ENCODE measurements at places on chromosomes 2 and 18. TPM values are rescaled to one million over a fixed set of nuclear protein-coding genes. Genes with fewer than 3 reads are reported as not detected.

GRCh38 chr2:61176755-61177726 lies 15.1 kb downstream of the C2orf74 start:
- peak overlapping the region; percentile 85 for H3K4me3 ChIP-seq

The STON1 gene
- total RNA-seq, result 0.95 TPM

The CDKL4 gene
- 0.29 TPM for total RNA-seq

The LYPD6 gene
- total RNA-seq, result not detected

DNA sequence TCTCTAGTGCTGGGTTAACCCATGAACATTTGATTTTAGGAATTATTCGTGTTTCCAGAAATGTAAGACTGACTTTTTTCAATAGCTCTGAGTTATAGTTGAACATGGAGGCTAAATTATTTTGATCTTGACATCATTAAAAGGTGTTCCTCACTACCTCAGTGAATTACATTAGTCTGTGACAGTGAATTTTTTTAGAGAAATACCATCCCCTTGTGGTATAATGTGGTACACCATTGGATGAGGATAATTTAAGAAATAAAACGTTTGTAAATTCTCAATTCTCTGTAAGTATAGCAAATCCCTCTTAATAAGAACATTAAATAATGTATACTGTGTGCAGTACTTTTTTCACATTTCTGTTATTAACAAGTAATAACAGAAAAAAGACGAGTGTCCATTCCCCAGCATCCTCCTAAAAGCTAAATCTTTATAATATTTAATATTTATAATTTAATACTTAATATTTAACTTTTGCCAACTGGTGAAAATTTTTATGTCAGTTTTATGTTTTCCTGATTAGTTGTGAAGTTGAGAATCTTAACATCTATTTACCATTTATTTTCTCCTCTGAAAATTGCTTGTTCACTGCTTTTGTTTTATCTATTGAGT lies 70.3 kb upstream of the CWC22 start:
- no peak for DNase-seq
- H3K4me3 ChIP-seq, result no peak overlapping the region
- H3K27ac ChIP-seq, result no peak overlapping the region
- no peaks in the 10 kb centered on the region for H3K36me3 ChIP-seq

- no peaks in the 10 kb centered on the region for H3K4me1 ChIP-seq
- no peak for DNase-seq
- no peaks in the 10 kb centered on the region for H3K36me3 ChIP-seq
- no peak overlapping the region for H3K27ac ChIP-seq
These were observed 272.5 kb downstream of the GALR1 start for GRCh38 chr18:77522051-77522675.

GRCh38 chr2:136117909-136118818 lies at the start of gene CXCR4:
TSS of gene CXCR4 (minus strand) at chr2:136118149. CDS start at chr2:136118060, 89 bp downstream.
- H3K27me3 ChIP-seq, result no peaks in the 10 kb centered on the region
- peaks cover 56% of the 10 kb centered on the region for H3K4me1 ChIP-seq
- peak within 1 kb of the TSS; percentile 96 for H3K4me3 ChIP-seq
- peak; percentile 87 for DNase-seq
- peak within 1 kb of the TSS; percentile 95 for H3K27ac ChIP-seq

- no peak overlapping the region for H3K4me3 ChIP-seq
- DNase-seq, result no peak
- no peaks in the 10 kb centered on the region for H3K4me1 ChIP-seq
These were observed 368.1 kb upstream of the NETO1 start for GRCh38 chr18:73235921-73236320.

The TMEM37 gene
- not detected for total RNA-seq

- H3K36me3 ChIP-seq, result no peaks in the 10 kb centered on the region
- DNase-seq, result no peak
- H3K27ac ChIP-seq, result no peak overlapping the region
- no peak overlapping the region for H3K4me3 ChIP-seq
- H3K4me1 ChIP-seq, result no peaks in the 10 kb centered on the region
These were observed 65.9 kb downstream of the C1D start for GRCh38 chr2:67996772-67997527.

DNA sequence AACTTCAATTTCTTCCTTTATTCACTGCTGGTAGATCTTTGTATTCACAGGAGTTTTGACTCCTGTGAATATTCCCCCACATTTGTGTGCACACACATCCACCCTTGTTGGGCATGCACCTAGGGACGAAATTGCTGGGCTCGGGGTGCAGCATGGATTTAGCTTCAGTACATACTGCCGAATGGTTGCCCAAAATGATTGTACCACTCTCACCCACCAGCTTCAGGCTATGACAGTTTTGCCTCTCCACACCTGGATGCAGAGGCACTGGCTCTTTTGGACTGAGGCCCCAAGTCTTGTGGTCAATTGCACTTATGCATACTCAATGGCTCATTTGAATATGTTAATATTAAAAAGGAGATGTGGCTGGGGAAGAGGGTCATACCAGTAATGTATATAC lies 65.1 kb upstream of the ODC1 start:
- DNase-seq, result no peak
- peaks cover 2% of the 10 kb centered on the region for H3K36me3 ChIP-seq
- no peak overlapping the region for H3K27ac ChIP-seq
- no peak overlapping the region for H3K4me3 ChIP-seq

The EML6 gene
- 1.7 TPM for total RNA-seq

The ANKRD44 gene
- total RNA-seq, result 132 TPM

DNA sequence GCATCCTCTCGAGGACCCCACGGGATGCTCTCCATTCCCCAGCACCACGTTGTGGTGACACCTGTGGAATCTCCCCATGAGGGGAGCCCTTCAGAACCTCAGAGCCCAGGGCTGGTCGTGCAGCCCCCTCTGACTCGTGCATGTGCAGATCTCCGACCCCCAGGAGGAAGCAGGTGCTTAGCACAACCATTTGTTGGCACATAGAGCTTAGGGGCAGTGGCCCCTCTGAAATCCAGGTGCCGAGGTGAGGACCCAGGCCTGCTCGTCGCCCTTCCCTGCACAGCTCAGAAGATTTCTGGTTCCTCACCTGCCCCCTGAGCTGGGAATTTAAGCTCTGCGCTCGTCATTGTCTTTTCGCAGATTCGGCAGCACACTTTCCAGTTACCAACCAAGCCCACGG lies 1.3 kb upstream of the OTOS start:
- no peak overlapping the region for H3K27ac ChIP-seq
- no peak for DNase-seq
- peaks cover 6% of the 10 kb centered on the region for H3K4me1 ChIP-seq
- no peak overlapping the region for H3K4me3 ChIP-seq
- H3K36me3 ChIP-seq, result no peaks in the 10 kb centered on the region

GRCh38 chr2:189232759-189233406 lies 53.3 kb upstream of the COL5A2 start:
- no peak for DNase-seq
- peaks cover 19% of the 10 kb centered on the region for H3K4me1 ChIP-seq
- H3K4me3 ChIP-seq, result no peak overlapping the region
- H3K27me3 ChIP-seq, result no peaks in the 10 kb centered on the region
- peak overlapping the region; percentile 55 for H3K27ac ChIP-seq
- H3K36me3 ChIP-seq, result no peaks in the 10 kb centered on the region

The FRZB gene
- not detected for total RNA-seq

DNA sequence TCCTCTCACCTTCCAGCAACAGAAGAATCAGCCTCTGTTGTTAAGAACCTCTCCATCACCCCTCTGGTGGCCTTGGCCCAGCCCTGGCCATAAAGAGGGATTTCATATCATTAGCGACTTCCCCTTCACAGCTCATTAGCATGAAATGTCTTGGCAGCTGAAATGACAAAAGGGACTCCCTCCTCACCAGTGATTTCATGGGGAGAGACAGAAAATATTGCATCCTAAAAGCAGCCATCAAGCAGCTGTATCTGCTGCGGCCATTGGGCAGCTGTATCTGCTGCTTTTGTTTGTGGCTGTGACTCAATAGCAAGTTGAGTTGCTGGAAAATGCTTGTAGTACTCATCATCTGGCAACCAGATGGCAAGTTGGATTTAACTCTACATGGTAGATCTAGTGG lies 105.9 kb upstream of the RMDN2 start:
- H3K27me3 ChIP-seq, result no peaks in the 10 kb centered on the region
- H3K27ac ChIP-seq, result no peak overlapping the region
- H3K4me3 ChIP-seq, result no peak overlapping the region
- peaks cover 13% of the 10 kb centered on the region for H3K4me1 ChIP-seq
- H3K36me3 ChIP-seq, result peaks cover 1% of the 10 kb centered on the region
- DNase-seq, result no peak

DNA sequence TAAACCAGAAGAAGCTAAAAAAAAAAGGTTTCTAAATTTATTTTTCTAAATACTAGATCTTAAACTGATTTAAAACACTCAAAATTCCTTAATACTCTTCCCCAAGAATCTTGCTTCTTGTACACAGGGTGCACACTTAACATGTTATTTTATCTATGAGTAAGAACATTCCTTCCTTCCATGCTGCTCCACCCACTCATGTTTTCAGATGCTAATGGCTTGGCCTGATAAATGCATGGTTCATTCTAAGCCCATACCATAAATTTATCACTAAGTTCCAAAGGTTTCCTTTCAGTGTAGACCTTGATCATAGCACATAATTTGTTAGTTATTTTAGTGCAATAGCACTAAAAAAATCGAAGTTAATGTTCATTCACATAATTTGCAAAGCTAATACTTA lies 8.1 kb downstream of the FBXO48 start:
- DNase-seq, result no peak
- H3K27me3 ChIP-seq, result no peaks in the 10 kb centered on the region
- no peak overlapping the region for H3K4me3 ChIP-seq
- no peaks in the 10 kb centered on the region for H3K36me3 ChIP-seq
- H3K4me1 ChIP-seq, result peaks cover 6% of the 10 kb centered on the region

DNA sequence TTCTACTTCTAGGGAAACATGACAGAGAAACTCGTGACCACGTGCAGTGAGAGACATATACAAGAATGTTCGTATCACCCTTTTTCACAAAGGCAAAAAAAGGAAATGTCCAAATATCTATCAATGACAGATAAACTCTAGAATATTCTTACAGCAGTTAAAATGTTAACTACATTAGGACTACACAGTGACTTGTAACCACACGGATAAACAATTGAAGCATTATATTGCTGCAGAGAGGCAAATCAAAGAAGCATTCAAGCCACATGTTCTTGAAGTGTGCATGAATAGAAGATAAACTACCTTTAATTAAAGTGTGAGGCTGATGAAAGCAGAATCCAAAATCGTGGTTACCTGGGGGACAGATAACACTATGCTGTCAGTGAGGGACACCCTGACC lies 935.3 kb upstream of the KLHL29 start:
- H3K36me3 ChIP-seq, result no peaks in the 10 kb centered on the region
- no peak overlapping the region for H3K27ac ChIP-seq
- H3K27me3 ChIP-seq, result no peaks in the 10 kb centered on the region
- no peaks in the 10 kb centered on the region for H3K4me1 ChIP-seq
- H3K4me3 ChIP-seq, result no peak overlapping the region

DNA sequence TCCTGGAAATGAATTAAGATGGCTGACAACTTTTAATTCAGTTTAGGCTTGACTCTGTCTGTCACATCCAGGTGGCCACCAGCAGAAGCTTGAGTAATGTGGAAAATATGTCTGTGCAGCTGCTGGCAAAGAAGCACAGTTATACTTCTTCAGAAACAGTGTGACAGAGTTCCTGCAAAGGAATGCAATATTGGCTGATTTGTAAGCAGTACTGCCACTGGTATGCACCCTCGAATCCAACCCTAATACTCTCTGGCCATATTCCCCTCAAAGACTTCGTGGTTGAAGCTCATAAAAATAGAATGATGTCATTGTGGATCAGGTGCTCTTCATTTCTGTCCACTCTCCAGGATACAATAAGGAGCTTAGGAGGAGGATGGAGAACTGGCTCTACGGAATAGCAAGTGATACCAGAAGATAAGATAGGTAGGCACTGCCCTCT lies 86.2 kb downstream of the METTL8 start:
- no peaks in the 10 kb centered on the region for H3K27me3 ChIP-seq
- peak overlapping the region; percentile 32 for H3K27ac ChIP-seq
- DNase-seq, result peak; percentile 28
- H3K4me1 ChIP-seq, result peaks cover 26% of the 10 kb centered on the region
- no peak overlapping the region for H3K4me3 ChIP-seq

- no peaks in the 10 kb centered on the region for H3K36me3 ChIP-seq
- DNase-seq, result no peak
- H3K4me3 ChIP-seq, result no peak overlapping the region
- no peak overlapping the region for H3K27ac ChIP-seq
- peaks cover 2% of the 10 kb centered on the region for H3K4me1 ChIP-seq
- no peaks in the 10 kb centered on the region for H3K27me3 ChIP-seq
These were observed 40.3 kb downstream of the AP1S3 start for GRCh38 chr2:223797037-223797436.

DNA sequence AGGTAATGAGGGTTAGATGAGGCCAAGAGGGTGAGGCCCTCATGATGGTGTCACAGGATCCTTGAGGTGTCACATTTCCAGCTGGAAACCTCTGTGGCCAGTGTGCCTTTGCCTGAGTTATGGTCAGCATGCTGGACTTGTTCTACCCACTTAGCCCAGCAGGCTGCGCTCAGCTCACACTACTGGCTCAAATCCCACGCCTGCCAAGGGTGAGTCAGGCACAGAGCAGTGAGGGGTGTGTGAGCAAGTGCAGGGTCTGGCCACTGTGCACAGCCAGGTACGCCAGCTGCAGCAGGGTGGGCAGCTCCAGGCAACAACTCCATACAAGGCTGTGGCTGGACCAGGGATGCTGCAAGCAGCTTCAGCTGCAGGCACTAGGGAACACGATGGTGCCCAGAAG lies 616.6 kb upstream of the FSHR start:
- no peaks in the 10 kb centered on the region for H3K36me3 ChIP-seq
- DNase-seq, result peak; percentile 2
- H3K27me3 ChIP-seq, result no peaks in the 10 kb centered on the region
- no peaks in the 10 kb centered on the region for H3K4me1 ChIP-seq
- H3K4me3 ChIP-seq, result no peak overlapping the region

DNA sequence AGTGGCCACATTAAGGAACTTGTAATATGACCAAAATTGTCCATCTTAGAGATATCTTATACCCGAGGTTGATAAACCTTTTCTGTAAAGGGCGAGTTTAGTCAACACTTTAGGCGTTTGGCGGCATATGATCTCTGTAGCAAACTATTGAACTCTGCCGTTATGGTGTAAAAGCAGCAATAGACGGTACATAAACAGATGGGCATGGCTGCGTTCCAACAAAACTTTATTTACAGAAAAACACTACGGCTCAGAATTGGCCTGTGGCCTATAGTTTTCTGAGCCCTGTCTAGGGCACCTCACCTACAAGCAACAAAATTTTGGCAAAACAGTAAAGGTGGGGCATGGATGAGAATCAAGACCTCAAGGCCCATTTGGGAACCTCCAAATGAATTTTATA lies 121.9 kb upstream of the HAAO start:
- no peak overlapping the region for H3K27ac ChIP-seq
- DNase-seq, result no peak
- H3K36me3 ChIP-seq, result no peaks in the 10 kb centered on the region
- peaks cover 9% of the 10 kb centered on the region for H3K4me1 ChIP-seq

DNA sequence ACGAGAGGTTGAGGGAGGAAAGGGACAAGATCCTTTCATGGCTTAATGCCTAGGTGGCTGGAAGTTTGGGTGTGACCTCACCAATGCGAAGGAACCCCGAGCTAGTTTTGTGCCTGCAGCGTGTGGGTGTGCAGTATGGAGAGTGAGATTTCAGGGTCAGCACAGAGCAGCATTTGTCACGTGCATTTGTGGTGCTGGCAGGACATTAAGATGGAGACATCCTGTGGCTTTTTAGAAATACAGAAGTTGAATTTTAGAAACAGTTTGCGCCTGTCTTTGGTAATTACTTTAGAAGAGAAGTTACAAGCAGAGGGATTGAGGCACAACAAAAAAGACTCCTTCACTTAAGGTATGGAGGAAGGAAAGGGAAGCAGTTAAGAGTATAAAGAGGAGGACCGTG lies 258.2 kb upstream of the THUMPD2 start:
- no peak overlapping the region for H3K27ac ChIP-seq
- H3K4me3 ChIP-seq, result no peak overlapping the region
- peaks cover 1% of the 10 kb centered on the region for H3K27me3 ChIP-seq
- peaks cover 3% of the 10 kb centered on the region for H3K36me3 ChIP-seq
- no peak for DNase-seq

The ABCB11 gene
- not detected for total RNA-seq

The ALK gene
- total RNA-seq, result not detected

Data from activated CD8-positive, alpha-beta T cell treated with anti-CD3 and anti-CD28 coated beads for 36 hours (primary cell).